A172 (cell line): ENCODE measurements at places on chromosomes 12 and 14.

- DNase-seq = no peak
Measured at GRCh38 chr12:57470286-57470969, 9.2 kb downstream of the ARHGAP9 start.

- DNase-seq = no peak
Measured at GRCh38 chr12:52600941-52601481, at the start of gene KRT72. TSS of gene KRT72 (minus strand) at chr12:52601463. CDS start at chr12:52601452, 11 bp downstream.

DNA sequence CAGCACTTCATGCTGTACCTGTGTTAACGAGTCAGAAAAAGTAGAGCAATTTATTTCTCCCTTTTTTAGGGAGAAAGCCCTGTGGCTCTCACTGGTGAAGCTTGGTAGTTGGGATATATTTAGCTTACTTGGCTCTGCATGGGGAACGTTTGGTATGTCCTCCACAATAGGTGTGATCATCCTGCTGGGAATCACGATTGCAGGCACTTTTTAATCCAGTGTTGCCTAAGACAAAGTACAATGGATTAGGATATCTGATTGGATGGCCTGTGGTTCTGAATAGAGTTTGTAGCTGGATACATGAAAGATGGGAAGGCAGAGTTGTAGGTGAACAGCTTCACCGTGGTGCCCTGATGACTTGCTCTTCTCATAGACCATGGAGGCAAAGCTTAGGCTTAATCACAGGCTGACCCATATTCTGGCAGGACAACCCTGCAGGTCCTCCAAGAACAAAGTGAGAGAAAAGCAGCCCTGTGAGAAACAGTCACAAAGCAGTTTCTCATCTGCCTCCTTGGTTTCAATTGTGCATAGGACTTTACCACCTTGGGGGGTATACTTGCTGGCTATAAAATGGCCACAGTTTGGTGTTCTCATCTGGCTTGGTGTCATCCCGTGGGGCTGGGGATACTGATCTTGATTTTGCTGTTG, 7.5 kb downstream of the RESF1 start:
- DNase-seq = no peak

DNA sequence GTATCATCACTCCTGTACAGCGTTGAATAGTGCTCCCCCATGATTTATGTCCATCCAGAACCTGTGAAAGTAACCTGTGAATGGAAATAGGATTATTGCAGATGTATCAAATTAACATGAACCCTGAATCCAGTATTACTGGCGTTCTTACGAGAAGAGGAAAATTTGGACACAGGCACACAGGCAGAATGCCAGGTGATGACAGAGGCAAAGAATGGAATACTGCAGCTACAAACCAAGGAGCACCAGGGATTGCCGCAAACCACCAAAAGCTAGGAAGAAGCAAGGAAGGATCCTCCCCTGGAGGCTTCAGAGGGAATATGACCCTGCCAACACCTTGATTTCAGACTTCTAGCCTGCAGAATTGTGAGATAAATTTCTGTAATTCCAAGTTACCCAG, 113.5 kb upstream of the EGLN3 start:
- DNase-seq = no peak

GRCh38 chr12:122399592-122400373, 22.7 kb downstream of the CLIP1 start:
- DNase-seq = peak; percentile 92

GRCh38 chr14:61290701-61291100, 9.6 kb upstream of the TMEM30B start:
- no peak for DNase-seq

DNA sequence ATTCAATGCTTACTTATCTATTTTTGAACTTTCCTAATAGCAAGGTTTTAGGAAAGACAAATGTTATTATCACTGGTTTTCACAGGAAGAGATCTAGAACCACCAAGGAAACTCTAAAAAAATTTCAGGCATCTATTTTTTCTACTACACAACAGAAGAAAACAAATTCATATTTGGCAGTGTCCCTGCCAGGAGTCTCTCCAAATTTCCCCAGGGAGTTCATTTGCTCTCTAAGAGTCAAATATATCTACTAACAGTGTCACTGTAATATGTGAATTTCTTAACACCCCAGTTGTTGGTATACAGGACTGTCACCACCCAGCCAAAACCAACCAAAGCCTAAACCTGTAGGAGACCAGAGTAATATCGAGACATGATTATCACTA, 83.4 kb downstream of the STXBP6 start:
- DNase-seq = no peak

DNA sequence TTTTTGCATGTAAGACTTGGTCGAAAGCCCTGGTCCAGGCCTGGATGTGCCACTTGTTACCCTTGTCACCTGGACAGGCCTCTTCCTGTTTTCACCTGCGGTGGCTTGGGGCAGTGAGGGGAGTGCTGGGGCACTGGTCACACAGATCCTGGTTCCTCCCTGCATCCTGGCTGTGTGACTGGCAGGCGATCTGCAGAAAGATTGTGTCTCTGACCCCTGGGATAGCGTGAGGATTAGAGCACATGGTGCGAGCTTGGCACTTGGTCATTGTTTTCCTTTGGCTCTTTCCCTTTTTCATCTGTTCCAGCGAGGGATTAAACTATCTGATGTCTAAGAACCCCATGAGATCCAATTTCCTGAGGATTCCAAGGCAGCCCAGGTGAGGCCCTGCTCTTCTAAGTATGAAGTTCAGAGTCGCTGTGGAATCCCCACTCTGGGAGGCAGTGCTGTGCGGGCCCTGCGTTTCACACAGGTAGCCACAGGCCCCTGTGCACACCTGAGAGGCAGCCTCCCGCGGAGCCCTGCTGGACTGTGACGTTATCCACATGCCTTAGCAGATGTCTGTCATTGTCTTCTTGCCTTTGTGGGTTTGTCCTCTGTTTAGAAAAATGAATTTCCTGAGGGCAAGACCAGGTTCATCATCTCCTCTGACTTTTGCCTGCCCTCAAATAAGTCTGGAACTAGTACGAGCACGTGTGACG, 288.4 kb downstream of the CACNA1C start:
- no peak for DNase-seq

DNA sequence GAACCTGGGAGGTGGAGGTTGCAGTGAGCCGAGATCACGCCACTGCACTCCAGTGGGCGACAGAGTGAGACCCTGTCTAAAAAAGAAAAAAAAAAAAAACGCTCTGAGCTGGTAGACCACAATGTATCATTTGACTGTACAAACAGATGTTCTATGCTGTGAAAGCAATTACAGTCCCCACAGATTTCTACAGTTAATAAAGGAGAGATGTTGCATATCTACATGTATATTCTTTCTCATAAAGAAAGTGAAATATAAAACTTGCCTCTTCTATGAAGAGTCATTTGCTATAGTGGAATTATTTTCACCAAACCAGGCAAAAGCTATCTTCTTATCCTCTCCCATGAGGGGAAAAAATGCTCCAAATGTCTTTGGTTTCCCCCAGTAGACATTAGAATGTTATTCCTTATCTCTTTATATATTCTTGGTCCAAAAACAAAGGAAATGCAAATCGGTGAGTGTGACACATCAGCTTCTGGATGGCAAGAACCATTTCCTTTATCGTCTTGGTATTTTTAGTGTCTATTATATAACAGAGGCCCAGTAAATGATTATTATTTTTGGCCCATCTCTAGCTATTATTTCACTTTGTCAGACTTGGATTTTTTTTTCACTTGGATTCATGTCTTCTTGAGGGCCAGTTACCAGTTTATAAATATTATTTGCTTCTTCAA, 230.4 kb downstream of the SSPN start:
- DNase-seq = peak; percentile 5

DNA sequence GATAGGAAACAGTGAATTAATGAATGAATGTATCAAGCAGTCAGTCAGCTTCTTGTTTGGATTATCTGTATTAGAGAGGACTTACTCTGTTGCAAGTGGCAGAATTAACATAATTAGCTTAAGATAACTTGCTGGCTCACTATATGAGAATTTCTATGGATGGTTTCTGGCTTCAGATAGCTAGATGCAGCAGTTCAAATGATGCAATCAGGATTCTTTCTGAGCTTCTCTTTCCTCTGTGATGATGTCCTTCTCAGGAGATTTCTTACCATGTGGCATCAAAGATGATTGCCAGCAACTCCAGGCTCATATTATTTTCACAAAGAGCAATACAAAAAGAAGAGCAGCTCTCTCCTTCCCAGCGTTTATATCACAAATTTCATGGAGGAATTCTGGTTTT, 30.7 kb downstream of the FRMD6 start:
- DNase-seq = no peak

DNA sequence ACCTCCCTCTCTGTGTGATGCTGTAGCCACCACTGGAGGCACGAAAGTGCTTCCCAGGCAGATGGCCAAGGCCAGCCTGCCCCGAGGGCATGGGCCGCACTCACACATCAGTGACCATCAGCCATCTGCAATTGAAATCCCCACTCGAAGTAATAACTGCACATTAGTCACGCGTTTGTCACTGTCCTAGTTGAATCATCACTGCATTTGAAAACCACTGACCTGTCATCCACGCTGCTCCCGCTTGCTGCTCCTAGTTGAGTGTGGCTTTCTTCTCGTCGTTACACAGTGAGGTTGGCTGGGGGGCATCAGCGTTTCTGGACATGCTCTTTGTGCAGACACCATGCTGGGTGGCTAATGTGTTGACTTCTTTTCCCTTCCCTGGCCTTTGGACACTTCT, 176.1 kb downstream of the ADGRD1 start:
- peak; percentile 64 for DNase-seq

GRCh38 chr12:131015581-131016337, 62.1 kb downstream of the ADGRD1 start:
- DNase-seq = no peak

- DNase-seq = no peak
Measured at GRCh38 chr14:70881549-70882177, 25.6 kb upstream of the PCNX1 start.

- no peak for DNase-seq
Measured at GRCh38 chr12:128542844-128543243, 275.9 kb downstream of the TMEM132C start.

GRCh38 chr12:83700838-83701237, 1014.1 kb downstream of the TMTC2 start:
- peak; percentile 5 for DNase-seq

GRCh38 chr12:90280564-90281058, 572.0 kb upstream of the ATP2B1 start:
- DNase-seq = peak; percentile 13

GRCh38 chr14:33780035-33780434, 170.8 kb downstream of the EGLN3 start:
- DNase-seq = no peak

GRCh38 chr14:28758885-28759652, 7.5 kb upstream of the FOXG1 start:
- DNase-seq = no peak

- no peak for DNase-seq
Measured at GRCh38 chr12:2461645-2462044, 333.1 kb upstream of the FKBP4 start.

- DNase-seq = no peak
Measured at GRCh38 chr12:122126713-122127597, 47.1 kb downstream of the IL31 start.

DNA sequence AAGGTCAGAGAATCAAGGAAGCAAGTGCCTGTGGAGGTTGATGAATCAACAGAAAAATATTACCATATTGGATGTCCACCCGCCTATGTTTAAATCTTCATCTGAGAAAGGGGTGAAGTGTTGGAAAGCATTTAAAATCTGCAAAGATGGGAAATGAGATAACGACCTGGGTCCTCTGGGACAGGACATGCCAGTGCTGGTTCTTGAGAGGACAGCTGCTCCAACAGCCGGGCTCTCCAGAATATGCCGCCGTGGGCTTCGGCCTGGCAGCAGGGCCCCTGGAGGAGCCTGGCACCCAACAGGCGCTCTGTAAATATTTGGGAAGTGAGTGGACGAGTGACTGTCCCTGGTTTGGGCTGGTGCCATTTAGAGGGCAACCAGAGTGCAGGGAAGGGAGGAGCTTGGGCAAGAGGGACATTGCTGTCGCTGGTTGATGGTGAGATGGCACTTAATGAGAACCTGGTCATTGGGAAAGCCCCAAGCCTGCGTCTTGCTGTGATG, 129.9 kb downstream of the KCNA5 start:
- DNase-seq = peak; percentile 59

GRCh38 chr12:111406474-111407376, 1.0 kb downstream of the SH2B3 start:
- no peak for DNase-seq

DNA sequence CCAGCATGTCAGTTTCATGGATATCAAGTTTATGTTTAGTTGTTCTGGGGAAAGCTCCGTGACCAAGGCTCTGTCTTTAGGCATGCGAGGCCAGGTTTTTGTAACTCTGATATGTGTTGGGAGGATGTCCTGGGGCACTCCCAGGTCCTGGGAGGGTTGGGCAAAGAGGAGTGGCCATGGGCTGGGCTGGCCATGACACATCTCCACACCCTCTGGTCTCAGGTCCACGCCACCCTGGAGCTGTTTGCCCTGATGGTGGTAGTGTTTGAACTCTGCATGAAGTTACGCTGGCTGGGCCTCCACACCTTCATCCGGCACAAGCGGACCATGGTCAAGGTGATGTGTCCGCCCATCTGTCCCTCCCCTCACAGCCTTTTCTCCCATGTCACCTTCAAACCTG, 46.4 kb downstream of the TPCN1 start:
- DNase-seq = no peak

- DNase-seq = no peak
Measured at GRCh38 chr12:113569806-113570205, 98.1 kb upstream of the LHX5 start.

DNA sequence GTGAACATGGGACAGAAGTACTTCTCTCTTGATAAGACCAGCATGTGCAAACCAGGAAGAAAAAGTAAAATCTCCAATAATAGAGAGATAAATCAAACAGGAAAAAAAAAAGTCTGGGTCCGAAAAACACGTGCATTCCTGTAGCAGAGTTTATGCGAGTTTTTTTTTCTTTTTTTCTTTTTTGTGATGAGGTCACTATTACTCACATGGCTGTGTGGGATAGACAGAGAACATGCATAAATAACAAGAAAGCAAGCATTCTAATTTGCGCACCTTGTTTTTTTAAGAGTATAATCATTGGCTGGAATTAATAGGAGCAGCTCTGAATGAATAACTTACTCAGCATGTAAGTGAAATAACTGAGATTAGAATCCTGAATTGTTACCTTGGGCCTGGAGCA, 91.9 kb upstream of the CPM start:
- DNase-seq = no peak

DNA sequence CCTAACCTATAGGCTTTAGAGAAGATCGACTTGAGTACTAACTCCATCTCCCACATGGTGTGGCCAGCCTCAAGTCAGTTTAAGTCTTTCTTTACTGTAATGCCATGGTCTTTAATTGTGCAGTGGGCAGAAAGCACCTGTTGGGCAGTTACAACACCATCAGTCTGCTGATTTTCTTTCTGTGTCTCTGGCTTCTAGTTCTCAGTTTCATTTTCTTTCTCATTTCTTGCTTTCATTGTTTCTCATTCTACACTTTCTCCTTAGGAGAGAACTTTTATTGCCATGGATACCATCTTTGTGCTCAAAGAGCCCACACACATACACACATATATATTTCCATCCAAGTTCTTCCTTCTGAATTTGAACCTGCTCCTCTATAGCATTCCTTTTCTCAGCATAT, 96.1 kb upstream of the SLC16A7 start:
- DNase-seq = no peak

DNA sequence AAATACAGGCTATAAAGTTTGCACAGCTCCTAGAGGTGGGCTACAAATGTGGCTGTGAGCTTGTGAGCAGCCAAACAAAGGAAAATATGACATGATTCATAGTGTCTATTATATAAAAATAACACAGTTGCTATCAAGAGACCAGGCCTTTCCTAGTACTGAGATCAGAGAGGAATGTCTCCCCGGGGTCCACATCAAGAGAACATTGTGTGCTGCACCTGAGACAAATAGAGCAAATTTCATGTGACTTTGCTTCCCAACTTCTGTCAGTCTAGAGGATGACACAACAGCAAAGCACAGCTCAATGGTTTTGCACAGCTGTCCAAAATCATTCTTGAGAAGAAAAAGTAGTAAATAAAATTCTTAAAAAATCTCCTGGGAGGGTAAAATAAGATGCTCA, 297.5 kb upstream of the PRKD1 start:
- DNase-seq = no peak
